ENCODE measurements at places on chromosomes 13 and 19.
A peak's percentile ranks its signal among the peaks of the same experiment; 100 is the strongest.

DNA sequence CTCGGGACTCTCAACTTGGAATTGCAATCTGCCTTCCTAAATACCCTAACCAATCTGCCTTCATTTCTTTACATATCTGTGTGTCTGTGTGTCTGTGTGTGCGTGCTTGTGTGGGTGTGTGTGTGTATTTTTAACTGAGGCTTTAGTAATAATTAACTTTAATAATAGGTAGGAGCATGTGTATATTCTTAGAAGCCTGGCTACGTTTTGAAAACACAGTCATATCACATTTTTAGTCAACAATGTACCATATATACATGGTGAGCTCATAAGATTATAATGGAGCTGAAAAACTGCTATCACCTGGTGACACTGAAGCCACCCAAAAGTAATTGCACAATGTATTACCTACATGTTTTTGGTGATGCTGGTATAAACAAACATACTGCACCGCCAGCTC, 65.4 kb upstream of the ATXN8OS start:
- DNase-seq = no peak

DNA sequence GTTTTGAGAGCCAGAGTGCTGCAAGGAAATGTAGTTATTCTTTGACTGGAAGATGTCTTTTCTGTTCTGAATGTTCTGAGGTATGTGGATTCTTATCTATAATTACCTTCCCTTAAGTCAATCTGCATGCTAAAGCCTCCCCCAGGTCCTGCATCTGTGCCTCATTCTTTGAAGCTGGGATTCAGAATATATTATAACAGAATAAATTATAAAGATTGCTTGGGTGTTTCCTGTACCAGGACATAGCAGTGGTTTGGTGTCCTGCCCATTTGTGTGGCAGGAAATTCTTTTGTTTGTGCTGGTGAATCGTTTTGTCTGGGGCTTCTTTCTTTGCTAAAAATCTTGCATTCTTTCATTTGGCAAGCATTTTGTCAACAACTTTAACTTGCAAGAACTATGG, 60.2 kb downstream of the ITGBL1 start:
- no peak for DNase-seq

DNA sequence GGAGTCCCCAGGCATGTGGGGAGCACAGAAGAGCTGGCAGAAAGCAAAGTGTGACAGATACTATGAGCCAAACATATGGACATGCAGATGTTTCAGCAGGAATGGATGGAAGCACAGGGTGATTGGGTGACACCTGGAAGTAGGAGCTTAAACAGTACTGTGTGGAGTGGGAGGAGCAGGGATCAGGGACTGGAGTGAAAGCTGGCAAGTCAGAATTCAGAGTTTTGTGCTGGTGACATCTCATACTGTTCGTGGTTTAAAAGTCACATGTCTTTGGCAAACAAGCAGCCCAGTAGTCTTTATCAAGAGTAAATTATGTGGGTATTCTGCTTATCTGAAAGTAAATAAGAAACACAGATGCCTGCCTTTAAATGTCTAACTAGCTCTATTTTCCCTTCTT, 408.2 kb downstream of the COG6 start:
- no peak for DNase-seq

- DNase-seq = peak; percentile 69
These were observed 9.7 kb downstream of the EFNA2 start for GRCh38 chr19:1295169-1296012.

DNA sequence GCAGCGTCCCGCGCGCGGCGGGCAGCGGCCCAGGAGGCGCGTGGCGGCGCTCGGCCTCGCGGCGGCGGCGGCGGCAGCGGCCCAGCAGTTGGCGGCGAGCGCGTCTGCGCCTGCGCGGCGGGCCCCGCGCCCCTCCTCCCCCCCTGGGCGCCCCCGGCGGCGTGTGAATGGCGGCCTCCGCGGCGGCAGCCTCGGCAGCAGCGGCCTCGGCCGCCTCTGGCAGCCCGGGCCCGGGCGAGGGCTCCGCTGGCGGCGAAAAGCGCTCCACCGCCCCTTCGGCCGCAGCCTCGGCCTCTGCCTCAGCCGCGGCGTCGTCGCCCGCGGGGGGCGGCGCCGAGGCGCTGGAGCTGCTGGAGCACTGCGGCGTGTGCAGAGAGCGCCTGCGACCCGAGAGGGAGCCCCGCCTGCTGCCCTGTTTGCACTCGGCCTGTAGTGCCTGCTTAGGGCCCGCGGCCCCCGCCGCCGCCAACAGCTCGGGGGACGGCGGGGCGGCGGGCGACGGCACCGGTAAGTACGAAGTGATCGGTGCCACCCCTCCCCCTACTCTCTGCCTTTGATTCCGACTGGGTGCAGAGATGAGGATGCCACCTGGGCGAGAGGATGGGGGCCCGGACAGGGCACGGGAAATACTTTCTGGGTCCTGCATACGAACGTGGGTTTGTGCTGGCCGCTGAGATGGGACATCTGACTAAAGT, 874 bp downstream of the TRIM28 start:
- peak; percentile 90 for DNase-seq

GRCh38 chr19:16370641-16371391, 46.2 kb downstream of the KLF2 start:
- no peak for DNase-seq

DNA sequence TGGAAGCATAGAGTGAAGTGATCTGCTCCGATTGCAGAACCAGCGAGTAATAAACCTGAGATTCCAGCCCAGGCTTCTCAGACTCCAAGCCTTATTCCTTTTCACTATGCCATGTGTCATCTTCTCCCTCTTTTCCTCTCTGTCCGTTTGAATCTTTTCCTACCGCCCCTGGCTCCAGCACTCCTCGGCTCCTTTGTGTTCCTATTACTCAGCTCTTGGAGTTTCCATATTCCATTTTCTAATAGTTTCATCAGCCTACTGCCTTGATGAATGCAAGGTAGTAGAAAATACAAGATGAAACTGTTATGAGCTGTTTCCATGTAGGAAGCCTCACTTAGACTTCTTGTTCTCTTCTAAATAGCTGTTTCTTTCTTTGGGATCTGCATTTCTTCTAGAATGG, 138.6 kb downstream of the MYO16 start:
- DNase-seq = no peak

GRCh38 chr19:1313695-1314613, 28.3 kb downstream of the EFNA2 start:
- no peak for DNase-seq

DNA sequence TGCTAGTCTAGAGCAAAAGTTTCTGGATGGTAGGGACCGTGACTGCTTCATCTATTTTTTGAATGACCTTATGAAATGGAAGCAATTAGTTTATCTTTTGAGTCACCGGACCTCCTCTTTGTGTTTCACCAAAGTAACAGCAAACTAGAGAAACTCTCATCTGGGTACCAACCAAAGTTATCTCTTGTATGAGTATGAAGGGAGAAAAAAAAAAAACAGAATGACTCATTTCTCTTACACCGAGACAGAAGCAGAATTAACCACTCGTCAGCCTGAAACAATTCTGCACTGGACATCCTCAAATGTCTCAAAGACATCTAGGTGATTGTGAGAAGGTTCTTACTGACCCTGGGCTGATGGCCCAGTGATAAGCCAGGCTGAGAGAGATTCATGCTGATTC, 18.3 kb downstream of the ZNF100 start:
- no peak for DNase-seq

GRCh38 chr19:3716147-3716668, 8.0 kb downstream of the TJP3 start:
- no peak for DNase-seq

DNA sequence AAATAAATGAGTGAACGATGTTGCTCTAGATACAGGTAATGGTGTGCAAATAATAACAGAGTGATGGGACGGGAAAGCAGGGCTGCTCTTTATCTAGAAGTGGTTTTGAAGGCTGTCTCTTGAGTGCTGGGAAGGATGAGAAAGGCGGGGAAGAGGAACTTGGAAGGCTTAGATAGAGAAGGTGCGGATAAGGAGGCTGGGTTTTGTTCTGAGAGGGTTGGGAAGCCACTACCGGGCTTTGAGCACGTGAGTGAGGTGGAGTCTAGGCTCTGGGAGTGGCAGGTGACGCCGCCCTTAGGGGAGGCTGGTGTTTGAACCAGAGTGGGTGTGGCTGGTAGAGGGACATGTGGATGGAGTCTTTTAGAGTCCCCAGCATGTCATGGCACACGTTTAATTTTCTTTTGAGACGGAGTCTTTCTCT, 811 bp downstream of the ARMC6 start:
- peak; percentile 85 for DNase-seq

DNA sequence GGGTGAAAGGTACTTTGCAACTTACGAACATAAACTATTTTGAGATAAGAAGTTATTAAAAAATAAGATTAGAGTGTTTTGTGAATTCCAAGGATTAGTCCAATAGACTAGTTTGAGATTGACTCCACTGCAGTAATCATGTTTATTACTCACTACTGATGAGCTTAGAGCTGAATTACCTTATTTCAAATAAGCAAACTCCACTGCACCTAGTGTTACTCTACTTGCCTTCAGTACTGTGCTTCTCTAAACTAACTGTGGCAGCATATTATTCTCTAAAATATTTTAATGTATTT, 111.7 kb downstream of the MIPEP start:
- no peak for DNase-seq

GRCh38 chr13:106357198-106357597, 178.3 kb downstream of the EFNB2 start:
- no peak for DNase-seq

- DNase-seq = no peak
These were observed 152.7 kb downstream of the ZNF737 start for GRCh38 chr19:20412846-20413245.

DNA sequence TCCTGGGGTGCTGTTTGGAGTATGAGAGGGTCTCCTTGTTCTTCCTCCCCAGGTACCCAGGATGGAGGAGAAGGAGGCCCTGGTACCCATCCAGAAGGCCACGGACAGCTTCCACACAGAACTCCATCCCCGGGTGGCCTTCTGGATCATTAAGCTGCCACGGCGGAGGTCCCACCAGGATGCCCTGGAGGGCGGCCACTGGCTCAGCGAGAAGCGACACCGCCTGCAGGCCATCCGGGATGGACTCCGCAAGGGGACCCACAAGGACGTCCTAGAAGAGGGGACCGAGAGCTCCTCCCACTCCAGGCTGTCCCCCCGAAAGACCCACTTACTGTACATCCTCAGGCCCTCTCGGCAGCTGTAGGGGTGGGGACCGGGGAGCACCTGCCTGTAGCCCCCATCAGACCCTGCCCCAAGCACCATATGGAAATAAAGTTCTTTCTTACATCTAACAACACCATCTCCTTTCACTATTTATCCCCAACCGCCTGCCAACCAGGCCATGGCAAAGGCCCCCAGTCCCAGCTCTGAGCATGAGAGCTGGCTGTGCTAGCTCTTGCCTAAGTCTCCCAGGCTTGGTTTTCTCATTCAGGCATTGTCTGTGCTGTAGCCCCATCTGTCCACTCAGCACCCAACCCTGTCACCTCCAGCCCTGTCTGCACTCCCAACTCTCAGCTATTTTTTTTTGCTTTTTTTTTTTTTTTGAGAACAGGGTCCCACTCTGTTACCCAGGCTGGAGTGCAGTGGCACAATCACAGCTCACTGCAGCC, 11.2 kb downstream of the DKKL1 start:
- no peak for DNase-seq

Measured in GM10248 (cell line).